ENCODE measurements at places on chromosomes 3 and 15. TPM values are rescaled to one million over a fixed set of nuclear protein-coding genes. Genes with fewer than 3 reads are reported as not detected.

Gene ATP13A5
- total RNA-seq: 0.06 TPM

- no peak for DNase-seq
Observed at GRCh38 chr3:38370149-38370548, 23.6 kb downstream of the XYLB start.

- no peak for DNase-seq
Observed at GRCh38 chr3:157786211-157786610, 283.0 kb upstream of the VEPH1 start.

GRCh38 chr15:68767833-68768232 lies 52.9 kb downstream of the ANP32A start:
- no peak for DNase-seq

Gene EXD1
- total RNA-seq: not detected

Gene KBTBD13
- total RNA-seq: 0.15 TPM

Gene BLOC1S6
- 70.2 TPM for total RNA-seq

GRCh38 chr15:40594429-40594836 lies 384 bp downstream of the KNL1 start:
- DNase-seq: peak; percentile 87

Gene FAN1
- 21.5 TPM for total RNA-seq

DNA sequence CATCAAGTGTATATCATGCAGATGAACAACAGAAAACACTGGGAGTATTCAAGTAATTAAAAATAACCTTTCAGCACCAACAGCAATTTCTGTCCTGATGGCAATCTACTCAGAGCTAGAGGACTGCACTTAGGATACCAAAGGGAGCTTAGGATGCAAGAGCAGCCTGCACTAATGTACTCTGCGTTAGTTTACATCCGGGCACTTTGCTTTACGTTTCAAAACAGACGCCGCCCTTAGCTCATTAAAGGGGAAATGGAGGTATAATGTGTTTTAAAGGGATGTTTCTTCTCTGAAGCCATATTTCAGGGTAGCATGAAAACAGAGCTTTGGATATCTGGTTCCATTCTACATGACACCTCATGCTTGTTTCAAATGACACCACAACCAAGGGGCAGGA lies 14.0 kb upstream of the B3GNT5 start:
- no peak for DNase-seq

GRCh38 chr15:80780416-80781221 lies 1.4 kb downstream of the CEMIP start:
- no peak for DNase-seq

DNA sequence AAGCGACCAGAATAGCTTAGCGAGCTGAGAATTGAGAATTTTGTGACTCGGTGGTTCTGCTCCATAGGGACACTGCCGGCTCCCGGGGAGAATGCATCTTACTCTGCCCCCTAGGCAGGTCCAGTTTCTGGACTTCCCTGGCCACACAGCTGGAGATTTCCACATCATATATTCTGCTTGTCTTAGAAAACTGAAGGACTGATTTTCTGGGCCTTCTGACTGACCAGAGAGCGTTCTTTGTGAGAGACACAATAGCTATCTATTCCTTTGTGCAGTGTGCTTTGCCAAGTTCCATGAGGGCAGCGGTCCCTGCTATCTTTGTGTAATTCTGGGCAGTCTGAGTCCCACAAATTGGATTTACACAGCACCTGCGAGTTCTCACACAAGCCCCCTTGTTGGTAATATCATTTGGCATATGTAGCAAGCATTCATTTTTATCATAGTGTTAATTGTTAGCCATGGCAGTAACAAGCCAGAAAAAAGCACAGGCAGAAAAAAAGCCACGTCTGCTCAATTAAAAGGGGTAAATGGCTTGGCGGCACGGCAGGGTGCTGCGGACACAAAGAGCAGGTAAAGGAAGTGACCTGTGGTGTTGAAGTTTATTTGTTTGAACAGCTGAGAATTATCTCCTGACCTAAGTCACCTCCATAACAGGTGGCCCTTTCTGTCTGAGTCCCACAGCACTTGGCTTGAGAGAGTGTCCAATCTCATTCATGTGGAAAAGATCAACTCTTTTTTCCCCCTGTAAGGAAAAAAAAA lies 688.7 kb downstream of the TUSC7 start:
- DNase-seq: no peak

DNA sequence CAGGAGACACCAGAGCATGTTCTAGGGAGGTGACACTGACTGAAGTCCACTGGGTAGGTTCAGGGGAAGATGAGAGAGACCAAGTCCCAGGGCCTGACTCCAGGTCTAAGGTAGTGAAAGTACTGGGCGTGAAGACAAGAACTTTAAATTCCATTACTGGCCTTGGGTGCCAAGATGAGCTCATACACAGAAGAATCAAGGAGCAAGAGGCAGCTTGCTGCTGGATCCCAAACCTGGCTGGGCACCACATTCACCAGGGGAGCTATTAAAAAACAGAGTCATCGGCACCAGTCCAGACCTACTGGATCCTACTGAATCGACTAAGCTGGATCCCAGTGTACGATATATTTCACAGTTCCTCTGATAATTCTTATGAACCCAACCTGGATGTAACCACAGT lies 42.1 kb upstream of the ATG7 start:
- DNase-seq: no peak

Gene DZIP3
- 46.7 TPM for total RNA-seq

DNA sequence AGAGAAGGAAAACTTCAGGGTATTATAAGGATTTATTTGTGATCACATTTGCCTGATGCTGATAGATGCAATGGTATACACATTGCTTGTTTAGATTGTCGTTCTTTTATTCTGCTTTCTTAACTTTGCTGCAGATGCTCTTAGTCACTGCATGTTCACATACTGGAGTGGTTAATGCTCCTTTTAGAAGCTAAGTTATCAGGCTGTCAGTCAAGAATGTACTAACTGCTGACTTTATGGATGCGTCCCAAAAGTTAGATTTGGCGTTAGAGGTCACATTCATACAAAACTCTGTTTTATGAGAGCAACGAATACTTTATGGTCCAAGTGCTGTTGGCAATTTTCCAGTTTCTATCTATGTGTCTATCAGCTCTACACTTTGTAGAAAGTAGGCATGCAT lies 160.7 kb downstream of the BBX start:
- no peak for DNase-seq

DNA sequence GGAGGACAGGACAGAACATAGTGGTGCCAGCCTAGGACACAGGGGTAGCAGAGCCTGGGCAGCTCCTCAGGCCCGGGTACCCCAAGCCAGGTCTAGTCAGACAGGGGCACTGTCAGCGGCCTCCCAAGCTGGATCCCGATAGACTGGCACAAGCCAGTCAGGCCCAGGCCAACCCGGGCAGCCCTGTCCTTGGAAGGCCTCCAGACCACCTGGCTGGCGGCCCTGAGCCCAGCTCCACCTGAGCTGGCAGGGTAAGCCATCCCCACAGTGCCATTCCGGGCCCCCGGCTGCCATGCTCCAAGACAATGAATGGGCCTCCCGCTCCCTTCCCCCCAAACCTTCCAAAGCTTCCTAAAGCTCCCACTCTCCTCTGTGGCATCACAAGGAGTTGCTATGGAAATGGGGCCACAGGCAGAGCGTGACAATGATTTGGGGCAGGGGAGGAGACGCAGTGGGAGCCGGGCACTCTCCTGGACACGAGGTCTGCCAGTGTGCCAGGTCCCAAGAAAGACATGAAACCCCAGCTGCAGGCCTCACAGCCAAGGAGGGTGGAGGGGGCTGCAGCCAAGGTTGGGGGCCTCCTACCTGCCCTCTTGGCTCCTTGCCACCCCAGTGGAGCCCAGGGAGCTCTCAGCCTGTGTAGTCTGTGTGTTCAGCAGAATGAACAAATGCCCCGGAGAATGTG lies 165.6 kb upstream of the LINGO1 start:
- no peak for DNase-seq

DNA sequence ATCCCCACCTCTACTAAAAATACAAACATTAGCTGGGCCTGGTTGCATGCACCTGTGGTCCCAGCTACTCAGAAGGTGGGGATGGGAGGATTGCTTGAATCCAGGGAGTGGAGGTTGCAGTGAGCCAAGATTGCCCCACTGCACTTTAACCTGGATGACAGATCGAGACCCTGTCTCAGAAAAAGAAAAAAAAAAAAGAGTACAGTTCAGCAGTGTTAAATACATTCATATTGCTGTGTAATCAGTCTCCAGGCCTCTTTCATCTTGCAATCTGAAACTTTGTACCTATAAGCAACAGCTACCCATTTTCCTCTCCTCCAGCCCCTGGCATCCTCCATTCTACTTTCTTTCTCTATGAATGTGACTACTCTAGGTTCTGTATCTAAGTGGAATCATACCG lies 61.2 kb downstream of the LPP start:
- DNase-seq: no peak

- DNase-seq: no peak
Observed at GRCh38 chr15:45242289-45242688, 9.7 kb upstream of the SLC28A2 start.

DNA sequence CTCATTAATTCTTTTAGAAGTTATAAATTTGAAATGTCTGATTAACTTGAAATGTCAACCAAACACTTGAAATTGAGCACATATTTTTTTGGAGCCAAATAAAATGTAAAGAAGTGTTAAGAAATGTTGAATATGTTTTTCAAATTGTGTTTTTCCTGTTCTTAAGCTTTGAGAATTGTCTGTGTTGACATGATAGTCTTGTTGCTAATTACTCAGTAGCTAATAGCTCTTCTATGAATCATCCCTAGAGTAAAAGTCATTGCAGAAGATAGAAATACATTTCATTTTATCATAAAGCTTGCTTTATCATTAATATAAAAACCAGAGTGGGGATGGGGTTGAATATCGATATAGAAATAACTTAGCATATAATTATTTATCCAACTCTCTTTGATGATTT lies 41.9 kb upstream of the ABHD10 start:
- DNase-seq: no peak

- no peak for DNase-seq
Observed at GRCh38 chr3:134348524-134348923, 25.7 kb downstream of the AMOTL2 start.

GRCh38 chr3:135927155-135927554 lies 38.4 kb upstream of the PPP2R3A start:
- no peak for DNase-seq

Gene C3orf80
- 0.14 TPM for total RNA-seq

- DNase-seq: no peak
Observed at GRCh38 chr15:62083194-62084154, 16.7 kb downstream of the C2CD4A start.

- no peak for DNase-seq
Observed at GRCh38 chr3:141854599-141854998, 21.8 kb upstream of the ATP1B3 start.

All from SJCRH30 (cell line).